ENCODE measurements at places on chromosomes 5 and 9.

GRCh38 chr5:67880876-67881275 lies 334.7 kb upstream of the PIK3R1 start:
- DNase-seq, result no peak

- no peak for DNase-seq
Measured at GRCh38 chr5:168128557-168128956, 162.9 kb upstream of the WWC1 start.

DNA sequence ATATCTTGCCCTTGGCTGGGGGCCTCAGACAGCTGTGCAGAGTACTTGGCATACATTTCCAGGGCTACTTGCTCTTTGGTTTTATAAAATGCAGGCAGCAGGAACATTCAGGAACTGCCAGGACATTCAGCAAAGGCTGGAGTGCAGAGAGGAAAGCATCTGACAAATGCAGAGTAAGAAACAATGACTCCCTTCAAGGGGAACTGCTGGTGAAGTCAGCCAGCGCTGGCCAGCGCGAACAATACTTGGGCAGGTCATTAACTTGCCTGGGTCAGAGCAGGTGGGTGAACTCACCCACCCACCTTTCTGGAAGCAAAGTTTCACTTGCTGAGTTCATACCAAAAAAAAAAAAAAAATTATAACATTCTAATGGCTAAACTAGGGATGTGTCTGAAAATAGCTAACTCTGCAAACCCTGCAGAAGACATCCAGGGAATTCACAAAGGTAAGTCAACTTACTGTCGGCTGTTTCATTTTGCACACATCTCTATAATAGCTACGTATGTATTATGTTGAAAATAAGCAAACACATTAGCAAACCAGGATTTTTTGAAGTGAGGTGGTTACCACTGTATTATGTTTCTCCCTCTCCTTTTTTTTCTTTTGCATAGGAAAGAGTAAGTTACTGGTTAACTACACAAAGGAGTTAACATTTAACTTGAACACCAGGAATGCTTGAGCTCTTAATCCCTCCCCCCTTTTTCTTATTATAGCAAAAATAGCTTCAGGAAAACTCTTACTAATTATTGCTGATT lies 152.2 kb downstream of the GLIS3 start:
- DNase-seq, result no peak

GRCh38 chr9:133347515-133347984 lies 381 bp downstream of the MED22 start:
- DNase-seq, result peak; percentile 62

DNA sequence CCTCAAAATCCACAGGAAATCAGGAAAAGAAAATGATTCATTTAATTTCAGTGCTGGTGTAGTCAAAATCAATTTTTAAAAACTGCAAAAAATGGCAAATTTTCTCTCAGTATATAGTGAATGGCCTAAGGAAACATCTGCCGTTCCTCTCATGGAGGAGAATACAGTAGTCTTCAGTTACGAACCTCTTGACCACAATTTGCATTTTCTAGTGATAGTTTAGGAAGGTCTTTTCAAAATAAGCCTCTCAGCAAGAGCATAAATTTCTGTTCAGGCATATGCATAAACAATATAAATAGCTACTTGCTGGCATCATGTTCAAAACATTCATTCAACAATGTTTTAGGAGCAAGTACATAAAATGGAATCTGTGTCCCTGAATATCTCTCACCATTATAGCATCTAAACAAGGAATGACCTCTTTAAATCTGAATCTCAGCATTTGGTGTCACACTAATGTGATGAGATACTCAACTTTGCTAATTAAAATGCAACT lies 33.5 kb downstream of the HAPLN1 start:
- no peak for DNase-seq

DNA sequence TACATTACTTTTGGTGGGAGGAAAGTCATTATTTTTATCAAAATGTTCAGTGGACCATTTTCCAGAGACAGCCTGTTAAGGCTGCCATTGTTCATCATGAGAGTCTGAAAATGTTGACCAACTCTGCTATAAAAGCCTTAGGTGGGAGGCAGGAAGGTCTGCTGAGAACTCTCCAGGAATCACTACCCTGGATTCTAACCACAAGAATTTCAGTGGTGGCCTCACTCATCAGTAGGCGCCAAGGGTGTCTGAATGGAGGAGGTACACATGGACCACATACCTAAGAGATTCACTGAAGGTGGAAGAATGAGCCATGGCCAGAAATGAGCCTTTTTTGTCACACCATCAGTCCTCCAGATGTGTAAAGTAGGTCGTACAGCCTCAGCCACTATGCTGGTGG lies 21.0 kb upstream of the TLX3 start:
- DNase-seq, result no peak

DNA sequence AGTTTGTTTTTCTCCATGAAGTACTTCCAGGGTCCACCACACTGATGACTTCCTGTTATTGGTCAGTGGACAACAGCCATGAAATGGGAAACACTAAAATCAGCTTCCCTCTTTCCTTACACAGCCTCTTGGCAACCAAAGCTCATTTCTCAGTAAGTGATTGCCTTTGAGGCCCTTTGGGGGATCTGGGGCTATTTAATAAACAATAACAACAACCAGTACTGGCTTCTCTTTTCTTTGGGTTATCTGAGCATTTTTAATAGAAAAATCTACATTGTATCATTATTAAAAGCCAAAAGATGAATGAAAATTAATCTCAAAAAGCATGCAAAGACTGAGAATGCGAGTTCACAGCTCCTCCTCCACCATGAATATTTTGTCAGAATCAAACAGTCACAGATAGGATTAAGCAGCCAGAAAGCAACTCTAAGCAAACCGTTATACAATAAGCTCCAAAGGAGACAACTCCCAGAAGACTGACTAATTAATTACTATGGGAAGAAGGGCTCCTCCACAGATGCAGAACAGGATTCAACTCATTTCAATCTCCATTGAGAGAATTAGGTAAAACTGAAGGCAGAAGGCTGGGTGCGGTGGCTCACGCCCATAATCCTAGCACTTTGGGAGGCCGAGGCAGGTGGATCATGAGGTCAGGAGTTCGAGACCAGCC lies 68.3 kb downstream of the SERINC5 start:
- no peak for DNase-seq

Data from aorta (tissue), 5 donors.